ENCODE measurements at places on chromosomes 16 and 17.

DNA sequence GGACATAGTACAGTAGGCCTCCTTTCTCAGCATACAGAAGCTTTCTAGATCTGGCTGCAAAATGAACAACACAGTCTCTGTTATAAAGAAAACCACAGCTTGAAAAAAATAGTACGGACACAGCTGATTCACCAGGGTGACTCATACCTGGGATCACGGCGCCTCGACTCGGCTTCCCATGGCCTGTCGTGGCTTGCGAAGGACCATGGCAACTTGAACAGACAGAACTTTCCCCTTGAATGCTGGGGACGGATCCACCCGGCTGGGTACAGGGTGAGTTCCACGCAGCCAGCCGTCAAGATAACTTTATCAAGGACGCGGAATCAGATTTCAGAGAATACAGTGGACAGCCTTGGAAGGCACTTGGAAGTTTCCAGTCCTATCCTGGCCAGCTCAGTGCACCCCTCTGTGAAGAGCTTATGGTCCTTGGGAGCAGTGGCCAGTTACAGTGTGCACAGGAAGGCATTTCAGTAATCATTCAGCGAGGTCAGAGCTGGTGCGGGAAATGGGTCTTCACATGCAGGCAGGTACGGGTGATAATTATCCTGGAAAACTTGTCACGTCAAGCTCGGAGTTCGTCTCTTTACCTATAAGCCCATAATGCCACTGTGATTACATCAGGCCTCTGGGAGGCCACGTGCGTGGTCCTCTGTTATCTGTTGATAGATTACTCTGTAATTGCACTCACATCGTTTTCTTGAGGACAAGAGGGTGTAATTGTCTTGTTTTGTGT lies 57.9 kb upstream of the MAF start:
- no peak for DNase-seq

GRCh38 chr16:58709333-58709732 lies 24.8 kb upstream of the SLC38A7 start:
- no peak for DNase-seq

DNA sequence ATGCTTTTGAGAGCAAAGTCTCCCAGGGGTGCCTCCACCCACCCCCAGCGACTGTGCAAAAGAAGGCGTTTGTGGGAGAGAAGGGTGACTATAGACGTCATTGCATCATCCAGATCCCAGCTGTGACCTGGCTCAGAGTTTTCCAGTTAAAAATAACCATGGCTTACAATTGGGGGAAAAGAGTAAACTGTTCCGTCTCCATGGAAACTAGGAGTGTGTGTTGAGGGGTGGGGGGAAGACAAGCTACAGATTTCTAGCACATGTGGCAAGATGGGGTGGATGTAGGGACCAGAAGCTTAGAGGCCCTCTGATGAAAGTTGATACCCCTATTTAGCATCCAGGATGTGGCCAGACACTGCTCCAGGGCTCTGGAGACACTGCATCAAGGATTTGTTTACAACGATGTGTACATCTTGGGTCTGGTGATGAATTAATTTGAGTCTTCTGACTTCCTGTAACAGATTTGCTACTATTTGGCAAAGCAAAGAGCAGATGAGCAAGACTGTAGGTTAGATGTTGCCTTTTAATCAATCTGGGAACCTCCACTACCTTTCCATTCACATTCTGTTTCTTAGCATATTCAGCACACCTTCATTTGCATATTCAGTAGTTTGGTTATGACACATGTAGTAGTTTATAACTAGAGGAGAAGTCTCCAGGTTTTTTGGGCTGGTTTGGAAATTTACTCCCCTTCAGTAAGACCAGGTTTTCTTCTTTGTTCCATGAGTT lies 6.2 kb upstream of the DUSP14 start:
- no peak for DNase-seq

DNA sequence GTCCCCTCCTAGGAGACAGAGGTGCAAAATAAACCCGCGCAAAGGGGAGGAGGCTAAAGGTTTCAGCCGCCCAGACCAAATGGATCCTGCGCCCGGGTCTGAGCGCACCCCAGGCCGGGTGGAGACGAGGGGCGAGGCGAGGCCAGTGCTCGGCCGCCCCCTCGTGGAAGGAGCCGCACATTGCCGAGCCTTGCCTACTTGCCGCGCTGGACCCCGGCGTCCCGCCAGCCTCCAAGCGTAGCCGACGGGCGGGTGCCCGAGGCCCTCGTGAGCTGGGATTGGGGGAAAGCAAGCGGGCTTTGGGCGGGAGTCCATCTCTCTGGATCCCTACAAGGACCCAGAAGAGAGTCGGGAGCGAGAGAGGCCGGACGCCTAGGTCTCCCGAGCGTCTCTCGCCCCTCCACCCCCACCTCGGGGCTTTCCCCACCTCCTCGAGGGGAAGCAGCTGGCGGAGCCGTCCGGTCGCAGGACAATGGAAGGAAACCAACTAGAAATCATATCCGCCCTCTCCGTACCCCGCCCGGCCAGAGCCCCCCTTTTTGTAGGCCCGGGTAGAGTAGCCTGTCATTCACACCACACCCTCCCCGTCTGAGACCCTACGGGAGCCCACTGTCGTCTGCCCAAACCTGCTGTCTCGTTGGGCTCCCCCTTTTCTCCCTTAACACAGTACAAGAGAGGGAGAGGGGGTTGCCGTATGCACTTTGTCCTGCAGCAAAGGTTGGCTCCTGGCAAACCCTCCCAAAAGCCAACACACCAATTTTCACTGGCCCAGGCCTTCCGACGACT lies 664 bp upstream of the BCL6B start:
- peak; percentile 80 for DNase-seq
